ENCODE measurements at places on chromosomes 5 and 9.

DNA sequence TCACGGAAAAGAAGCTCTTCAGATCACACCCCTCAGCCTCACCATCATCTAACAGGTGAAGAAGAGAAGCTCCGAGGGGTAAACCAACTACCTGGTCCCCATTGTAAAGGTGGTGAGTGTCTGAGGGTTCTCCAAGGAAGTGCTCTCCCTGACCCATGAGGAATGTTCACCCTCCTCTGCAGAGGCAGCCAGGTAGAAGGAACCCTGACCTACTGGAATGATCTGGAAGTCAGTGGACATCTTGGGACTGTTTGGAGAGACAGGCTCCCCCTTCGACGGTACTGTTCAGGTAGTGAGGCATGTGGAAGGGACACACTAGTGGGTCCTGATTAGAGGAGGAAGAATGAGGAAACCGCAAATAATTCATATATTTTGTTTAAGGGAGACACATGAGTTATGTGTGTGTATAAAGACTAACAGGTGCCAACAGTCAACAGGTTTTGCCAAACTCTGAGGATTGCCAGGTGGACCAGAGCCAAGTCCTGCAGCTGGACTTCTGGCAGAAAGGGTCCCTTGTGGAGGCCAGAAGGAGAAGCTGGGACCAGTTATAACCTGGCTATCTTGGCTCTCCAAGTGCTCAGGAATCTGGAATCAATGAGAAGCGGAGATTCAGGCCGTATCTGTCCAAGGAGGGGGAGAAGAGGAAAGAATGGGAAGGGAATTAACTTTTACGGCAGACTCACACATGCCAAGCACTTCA, 3.0 kb upstream of the ZBTB34 start:
- DNase-seq, result no peak

- DNase-seq, result no peak
Observed at GRCh38 chr5:111800351-111800750, 43.4 kb upstream of the NREP start.

- no peak for DNase-seq
Observed at GRCh38 chr5:33809936-33810335, 81.9 kb downstream of the ADAMTS12 start.

DNA sequence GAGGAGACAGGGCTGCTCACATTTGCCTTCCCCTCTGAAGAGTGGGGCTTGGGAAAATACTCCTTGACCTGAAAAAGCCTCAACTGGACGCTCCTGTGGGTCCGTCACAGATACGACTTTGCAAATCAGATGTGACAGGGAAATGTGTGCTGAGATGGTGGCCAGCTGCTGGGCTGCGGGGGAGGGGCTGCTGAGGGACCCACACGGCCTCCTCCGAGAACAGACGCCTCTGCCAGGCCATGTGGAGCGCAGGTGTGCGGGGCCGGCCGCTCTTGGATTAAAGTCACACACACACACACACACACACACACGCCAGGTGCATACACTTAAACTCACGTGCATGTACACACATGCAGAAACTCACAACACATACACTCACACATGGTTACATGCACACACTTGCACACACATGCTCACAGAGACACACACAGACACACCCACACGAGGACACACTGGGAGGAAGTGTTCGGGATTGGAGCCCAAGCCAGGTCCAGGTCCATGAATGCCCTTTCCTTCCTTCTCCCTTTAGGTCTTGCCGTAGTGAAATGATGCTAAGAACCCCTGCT, 167.4 kb downstream of the GAPVD1 start:
- DNase-seq, result no peak

DNA sequence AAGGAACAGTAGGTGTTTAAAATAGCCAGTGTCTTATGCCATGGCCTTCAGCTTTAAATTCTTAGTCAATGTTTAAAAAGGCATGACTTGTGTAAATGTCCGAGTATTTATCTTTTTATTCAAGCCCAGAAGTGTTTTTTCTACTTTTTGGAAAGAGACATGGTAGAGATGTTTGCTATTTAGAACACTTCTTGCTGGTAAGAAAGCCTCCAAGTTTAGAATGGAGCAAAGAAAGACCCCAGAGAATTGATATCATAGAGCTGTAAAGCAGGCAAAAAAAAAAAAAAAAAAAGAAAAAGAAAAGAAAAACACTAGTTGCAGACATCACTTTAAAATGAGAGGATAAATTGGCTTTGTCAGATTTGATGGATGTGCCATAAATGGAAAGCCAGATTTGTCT, 375.1 kb downstream of the TMEM167A start:
- no peak for DNase-seq

DNA sequence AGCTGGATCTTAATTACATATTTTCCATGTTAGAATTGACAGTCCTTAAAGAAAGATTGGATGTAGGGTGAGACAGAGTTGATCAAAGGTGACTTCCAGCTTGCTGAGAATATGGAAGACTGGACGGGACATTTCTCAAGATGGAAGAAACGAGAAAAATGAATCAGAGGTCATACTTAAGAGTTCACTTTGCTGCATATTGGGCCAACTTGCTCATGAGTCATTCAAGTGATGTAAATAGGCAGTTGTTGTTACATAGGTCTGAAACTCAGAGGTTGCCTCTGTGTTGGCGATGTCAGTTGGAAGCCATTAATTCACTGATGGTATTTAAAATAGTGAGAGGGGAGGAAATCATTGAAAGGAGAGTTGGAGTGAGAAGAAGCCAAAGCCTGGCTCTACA, 132.8 kb downstream of the CD180 start:
- no peak for DNase-seq

GRCh38 chr9:8647824-8648223, 848.2 kb upstream of the DMAC1 start:
- DNase-seq, result no peak

DNA sequence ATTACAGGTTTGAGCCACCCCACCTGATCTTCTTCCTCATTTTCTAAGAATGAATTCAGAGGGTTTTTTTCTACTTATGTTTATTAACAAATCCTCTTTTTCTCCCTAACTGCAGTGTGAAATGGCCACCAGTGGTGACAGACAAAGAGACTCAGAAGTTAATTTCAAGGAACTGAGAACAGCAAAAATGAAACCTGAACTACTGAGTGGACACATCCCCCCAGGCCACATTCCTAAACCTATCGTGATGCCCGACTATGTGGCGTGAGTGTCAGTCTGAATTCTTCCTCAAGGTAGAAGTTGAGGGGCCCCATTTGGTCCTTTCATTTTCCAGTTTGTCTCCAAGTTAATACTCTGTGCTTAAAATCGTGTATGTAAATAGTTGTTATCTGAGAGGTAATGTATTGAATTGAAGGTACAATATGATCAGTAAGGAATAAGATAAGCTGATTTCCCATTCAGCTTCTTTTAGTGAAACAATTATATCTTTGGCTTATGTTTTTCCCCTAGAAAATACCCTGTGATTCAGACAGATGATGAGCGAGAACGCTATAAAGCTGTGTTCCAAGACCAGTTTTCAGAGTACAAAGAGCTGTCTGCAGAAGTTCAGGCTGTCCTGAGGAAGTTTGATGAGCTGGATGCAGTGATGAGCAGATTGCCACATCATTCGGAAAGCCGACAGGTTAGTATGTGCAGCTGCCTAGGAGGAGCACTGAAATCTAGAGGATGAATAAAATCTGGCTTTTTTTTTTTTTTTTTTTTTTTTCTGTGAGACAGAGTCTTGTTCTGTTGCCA, 17.7 kb downstream of the MARVELD2 start:
- DNase-seq, result no peak

- DNase-seq, result no peak
Observed at GRCh38 chr9:79524266-79524665, 47.5 kb upstream of the TLE4 start.

DNA sequence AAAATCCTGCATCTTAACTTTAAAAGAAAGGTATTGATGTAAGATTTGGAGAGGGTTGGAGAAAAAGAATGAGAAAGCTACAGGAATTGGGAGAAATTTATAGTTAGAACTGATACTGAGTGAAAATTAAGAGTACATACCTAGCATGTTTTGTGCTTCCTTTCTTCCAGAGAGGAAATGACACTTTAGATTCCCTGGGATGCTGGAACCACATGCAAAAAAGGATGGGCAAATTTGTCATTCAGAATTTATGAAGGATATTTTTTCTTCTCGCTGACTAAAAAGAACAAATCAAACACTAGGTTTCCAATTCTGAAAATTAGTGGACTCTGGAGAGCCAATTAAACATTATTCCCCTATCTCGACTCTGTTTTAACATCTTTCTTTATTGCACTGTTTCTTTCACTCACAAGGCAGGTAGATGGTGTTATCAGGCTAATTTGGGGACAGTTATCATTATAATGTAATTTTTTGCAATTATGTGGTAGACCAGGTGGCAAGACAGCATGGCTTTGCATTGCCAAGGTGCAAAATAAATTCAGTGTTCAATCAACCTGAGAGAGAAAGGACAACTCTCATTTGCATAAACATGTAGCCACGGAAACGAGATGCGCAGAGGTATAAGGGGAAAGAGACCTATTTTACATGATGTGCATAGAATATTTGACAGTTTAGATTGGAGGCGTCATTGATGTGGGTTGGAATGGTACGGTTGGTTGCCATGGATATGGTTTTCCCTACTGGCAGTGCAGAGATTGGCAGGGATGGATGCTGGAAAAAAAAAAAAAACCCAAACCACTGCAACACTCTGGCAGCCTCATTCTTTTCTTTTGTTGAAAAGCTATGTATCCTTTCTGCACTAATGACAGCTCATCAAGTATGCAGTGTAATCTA, 320.4 kb upstream of the CCNH start:
- DNase-seq, result no peak

- DNase-seq, result no peak
Observed at GRCh38 chr9:137688725-137689124, 69.9 kb downstream of the EHMT1 start.

DNA sequence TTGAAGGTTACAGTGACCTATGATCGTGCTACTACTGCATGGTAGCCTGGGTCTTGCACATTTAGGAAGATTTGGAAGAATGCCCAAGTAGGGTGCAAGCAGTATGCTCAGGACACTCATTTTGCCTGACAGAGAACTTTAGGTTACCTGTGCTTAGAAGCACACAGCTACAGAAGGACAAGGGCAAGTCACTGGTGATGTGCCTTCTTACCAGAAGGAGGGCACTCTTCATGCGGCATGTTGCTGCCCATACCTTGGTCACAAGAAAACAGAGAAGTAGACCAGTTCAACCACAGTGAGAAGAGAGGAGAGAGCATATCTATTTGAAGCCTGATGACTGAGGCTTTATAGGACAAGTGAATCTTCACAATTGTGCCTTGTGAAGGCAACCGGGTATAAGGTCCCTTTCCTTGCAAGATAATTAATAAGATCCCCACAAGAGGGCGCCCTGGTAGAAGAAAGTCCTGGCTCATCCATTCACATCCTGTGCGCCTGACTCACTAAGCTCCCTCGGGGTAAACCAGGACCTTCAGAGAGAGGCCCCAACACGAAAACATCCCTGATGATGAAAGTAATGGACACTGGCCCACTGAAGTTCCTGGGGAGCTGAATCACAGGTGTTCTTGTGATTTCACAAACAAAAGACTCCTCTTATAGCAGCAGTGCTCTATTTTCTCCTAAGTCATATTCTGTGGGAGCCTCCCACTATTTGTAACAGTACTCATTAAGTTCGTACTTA, 38.1 kb upstream of the STARD4 start:
- DNase-seq, result peak; percentile 46

Data from stimulated activated CD8-positive, alpha-beta memory T cell treated with anti-CD3 and anti-CD28 coated beads, Interleukin-4, amount 100 ng/mL, for 4 hours (primary cell).